Activated T-helper 1 cell treated with anti-CD3 and anti-CD28 coated beads, Interleukin-12 subunit alpha, Interleukin-12 subunit beta, Interleukin-2, Interleukin-4 antibody, amounts not matched to agents 30 ng/mL and 10 ng/mL and 1 ng/mL, durations not matched to agents 14 hours and 24 hours and 36 hours (primary cell): ENCODE measurements at places on chromosomes 13 and 19. TPM values are rescaled to one million over a fixed set of nuclear protein-coding genes. Genes with fewer than 3 reads are reported as not detected.

The SBK3 gene
- total RNA-seq = not detected in 2 replicates

DNA sequence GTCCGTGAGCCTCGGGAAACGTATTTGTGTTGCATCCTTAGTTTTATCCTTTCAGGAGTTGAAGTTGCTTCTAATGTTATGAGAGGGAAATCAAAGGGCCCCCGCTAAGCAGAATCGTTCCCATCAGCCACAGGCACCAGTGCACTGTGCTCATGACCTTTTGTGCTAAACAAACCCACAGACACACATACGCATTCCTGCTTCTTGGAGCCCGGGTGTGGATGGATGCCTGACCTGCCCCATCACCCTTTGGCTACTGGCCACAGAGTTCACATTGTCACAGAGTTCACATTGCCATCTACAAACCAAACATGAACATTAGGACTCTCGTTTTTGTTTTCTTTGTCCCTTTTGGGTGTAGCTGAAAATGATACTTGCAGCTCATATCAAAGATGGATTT is 47.2 kb downstream of the CHST8 start:
- no peak for DNase-seq
- no peaks in the 10 kb centered on the region for H3K36me3 ChIP-seq
- H3K4me1 ChIP-seq = no peaks in the 10 kb centered on the region
- peaks cover 3% of the 10 kb centered on the region for H3K27me3 ChIP-seq

GRCh38 chr13:50406831-50407230 is 391.6 kb downstream of the KCNRG start:
- DNase-seq = no peak
- peaks cover 25% of the 10 kb centered on the region for H3K27me3 ChIP-seq

- H3K27ac ChIP-seq = no peak overlapping the region
- DNase-seq = no peak
- no peaks in the 10 kb centered on the region for H3K36me3 ChIP-seq
- H3K4me3 ChIP-seq = no peak overlapping the region
- H3K27me3 ChIP-seq = peaks cover 7% of the 10 kb centered on the region
- H3K4me1 ChIP-seq = no peaks in the 10 kb centered on the region
Observed at GRCh38 chr13:40345654-40346372, 320.6 kb downstream of the FOXO1 start.

DNA sequence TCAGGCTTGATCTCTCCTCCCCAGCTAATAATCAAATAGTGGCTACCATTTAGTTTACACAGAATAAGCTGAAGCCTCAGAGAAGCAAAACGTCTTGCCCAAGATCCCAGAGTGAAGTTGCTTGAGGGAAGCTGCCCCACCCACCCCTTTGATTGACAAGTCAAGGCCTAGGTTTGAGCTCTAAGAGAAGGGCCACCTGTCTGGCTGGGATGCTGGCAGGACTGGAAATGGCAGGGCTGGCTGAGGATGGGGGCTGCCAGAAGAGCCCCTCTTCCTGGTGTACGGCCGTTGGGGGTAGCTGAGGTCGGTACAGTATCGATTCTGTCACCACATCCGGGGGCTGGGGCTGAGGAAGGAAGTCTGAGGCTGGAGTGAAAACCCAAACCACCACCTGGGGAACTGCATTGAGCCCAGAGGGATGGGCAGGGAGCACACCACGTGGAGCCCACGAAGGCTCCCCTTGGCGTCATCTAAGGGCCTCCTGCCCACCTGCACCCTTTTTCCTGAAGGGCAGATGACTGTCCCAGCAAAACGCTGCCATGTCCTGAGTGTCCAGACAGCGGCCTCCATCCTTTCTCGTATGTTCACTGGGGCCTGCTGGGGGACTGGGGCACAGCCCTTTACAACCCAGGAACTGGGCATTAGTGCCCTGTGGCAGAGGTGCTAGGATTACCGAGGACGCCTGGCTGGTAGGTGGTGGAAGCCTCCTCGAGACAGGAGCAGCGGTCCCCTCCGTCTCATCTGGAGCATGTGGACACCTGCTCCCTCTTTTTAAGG is 1.4 kb upstream of the PRKD2 start:
- peak overlapping the region; percentile 93 for H3K4me3 ChIP-seq
- peak; percentile 67 for DNase-seq
- H3K4me1 ChIP-seq = peaks cover 40% of the 10 kb centered on the region
- H3K27ac ChIP-seq = peak overlapping the region; percentile 94
- H3K36me3 ChIP-seq = peaks cover 19% of the 10 kb centered on the region

DNA sequence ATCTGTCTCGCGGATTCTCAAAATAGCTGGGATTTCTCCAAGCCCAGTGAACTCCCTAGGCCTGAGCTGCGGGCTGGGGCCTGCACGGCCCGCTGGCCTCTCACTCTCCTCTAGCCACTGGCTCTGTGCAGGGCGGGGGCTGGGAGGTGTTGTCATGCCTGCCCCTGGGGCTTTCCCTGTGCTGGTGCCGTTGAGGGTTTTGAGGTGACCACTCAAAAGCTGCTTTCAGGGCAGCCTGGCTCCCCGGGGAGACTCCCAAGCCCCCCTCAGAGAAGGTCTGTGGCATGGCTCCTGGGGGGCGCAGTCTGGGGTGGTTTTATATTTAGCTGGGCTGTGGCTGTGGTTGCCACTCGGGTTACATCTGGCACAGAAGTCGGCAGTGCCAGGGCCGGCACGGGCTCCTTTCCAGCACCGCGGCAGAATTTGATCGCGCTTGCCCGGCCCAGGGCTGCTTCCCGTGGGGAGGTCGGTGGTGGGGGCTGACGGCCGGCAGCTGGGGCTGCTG is 10.0 kb downstream of the NDUFB7 start:
- H3K27ac ChIP-seq = no peak overlapping the region
- peaks cover 3% of the 10 kb centered on the region for H3K36me3 ChIP-seq
- H3K27me3 ChIP-seq = no peaks in the 10 kb centered on the region
- H3K4me1 ChIP-seq = peaks cover 5% of the 10 kb centered on the region
- no peak overlapping the region for H3K4me3 ChIP-seq
